Stomach (tissue), 19 donors: ENCODE measurements at places on chromosomes 6 and 20. TPM values are rescaled to one million over a fixed set of nuclear protein-coding genes. Genes with fewer than 3 reads are reported as not detected.

DNA sequence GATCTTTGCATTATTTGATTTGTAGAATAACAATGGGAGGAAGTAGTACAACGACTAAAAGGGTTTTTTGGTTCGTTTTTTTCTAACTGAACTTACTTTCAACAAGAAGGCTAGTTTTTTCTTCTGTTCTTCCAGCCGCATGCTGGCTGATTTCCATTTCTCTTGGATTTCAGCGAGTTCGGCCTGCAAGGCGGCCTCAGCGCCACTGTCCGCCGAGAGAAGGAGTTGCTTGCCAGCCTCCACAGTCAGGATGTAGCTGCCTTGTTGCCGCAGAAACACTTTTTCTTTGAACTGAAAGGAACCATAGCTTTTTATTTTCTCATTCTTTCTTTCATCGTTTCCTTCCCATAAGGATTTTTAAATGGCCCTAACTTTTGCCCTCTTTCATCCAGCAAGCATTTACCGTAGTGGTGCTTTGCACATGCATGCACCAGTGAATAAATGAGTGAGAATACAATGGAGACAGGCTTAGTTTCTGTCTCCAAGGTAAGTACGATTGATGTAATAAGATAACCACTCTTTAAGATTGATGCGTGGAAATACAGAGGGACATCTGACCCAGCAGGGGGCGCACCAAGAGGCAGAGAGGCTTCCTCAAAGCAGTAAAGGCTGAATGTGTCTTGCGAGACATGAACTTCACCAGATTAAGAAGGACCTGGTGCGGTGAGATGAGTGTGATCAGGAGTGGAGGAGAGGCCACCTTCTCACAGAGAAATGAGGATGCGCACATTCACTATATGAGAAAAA lies 398.8 kb downstream of the ESR1 start:
- DNase-seq: peak; percentile 28
- H3K4me3 ChIP-seq: no peak overlapping the region
- no peak overlapping the region for H3K27ac ChIP-seq
- no peaks in the 10 kb centered on the region for H3K4me1 ChIP-seq

DNA sequence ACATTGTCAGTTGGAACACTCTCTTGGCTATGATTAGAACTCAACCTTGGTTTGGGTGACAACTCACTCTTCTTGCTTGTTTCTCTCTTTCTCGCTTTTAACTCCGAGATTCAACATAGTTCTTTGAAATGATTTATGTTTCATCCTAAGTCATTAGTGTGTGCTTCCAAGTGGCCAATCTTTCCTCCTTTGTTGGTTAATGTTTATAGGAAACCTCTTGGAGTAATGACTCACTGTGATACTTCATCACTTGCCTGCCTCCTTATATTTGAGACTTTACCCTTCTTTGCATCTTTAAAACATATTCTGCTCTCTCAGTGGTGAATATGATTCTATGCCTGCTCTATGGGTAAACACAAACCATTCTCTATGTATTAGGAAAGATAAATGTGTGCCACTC lies 279.7 kb upstream of the FLRT3 start:
- DNase-seq: no peak
- no peak overlapping the region for H3K4me3 ChIP-seq
- H3K4me1 ChIP-seq: no peaks in the 10 kb centered on the region
- H3K36me3 ChIP-seq: no peaks in the 10 kb centered on the region

DNA sequence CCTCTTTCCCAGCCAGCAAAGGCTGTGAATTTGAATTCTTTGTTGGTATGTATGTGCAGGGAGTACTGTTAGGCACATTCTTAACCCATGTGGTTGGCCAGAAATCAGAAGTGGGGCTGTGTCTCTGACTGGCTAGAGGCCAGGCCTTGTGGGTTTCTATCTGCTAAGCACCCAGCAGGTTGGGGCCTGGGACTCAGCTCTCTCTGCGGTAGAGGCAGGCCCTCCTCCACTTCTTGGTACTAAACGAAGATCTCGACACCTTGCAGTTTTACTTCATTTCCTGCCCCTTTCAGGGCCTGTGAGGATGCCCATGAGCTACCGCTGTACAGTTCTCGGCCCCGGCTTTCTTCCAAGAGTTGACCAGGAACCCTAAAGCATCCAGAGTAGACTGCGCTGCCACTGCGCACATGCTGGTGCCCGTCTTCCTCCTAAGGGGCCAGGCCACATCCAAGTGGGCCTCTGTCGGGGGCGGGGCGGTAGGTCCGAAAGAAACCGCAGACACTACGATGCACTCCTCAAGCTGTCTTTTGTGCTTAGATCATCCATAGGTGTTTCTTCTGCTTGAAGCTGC lies 51.1 kb downstream of the TCP11 start:
- peaks cover 34% of the 10 kb centered on the region for H3K36me3 ChIP-seq
- peaks cover 68% of the 10 kb centered on the region for H3K4me1 ChIP-seq
- H3K27me3 ChIP-seq: no peaks in the 10 kb centered on the region
- no peak overlapping the region for H3K4me3 ChIP-seq
- H3K27ac ChIP-seq: peak overlapping the region; percentile 70

GRCh38 chr20:5160882-5161281 lies 34.1 kb downstream of the CDS2 start:
- no peaks in the 10 kb centered on the region for H3K27me3 ChIP-seq
- peaks cover 52% of the 10 kb centered on the region for H3K4me1 ChIP-seq
- H3K27ac ChIP-seq: no peak overlapping the region
- no peak overlapping the region for H3K4me3 ChIP-seq
- no peak for DNase-seq

GRCh38 chr6:10393544-10394225 lies 21.2 kb downstream of the TFAP2A start:
- DNase-seq: no peak
- H3K4me3 ChIP-seq: no peak overlapping the region
- H3K4me1 ChIP-seq: no peaks in the 10 kb centered on the region
- no peak overlapping the region for H3K27ac ChIP-seq

DNA sequence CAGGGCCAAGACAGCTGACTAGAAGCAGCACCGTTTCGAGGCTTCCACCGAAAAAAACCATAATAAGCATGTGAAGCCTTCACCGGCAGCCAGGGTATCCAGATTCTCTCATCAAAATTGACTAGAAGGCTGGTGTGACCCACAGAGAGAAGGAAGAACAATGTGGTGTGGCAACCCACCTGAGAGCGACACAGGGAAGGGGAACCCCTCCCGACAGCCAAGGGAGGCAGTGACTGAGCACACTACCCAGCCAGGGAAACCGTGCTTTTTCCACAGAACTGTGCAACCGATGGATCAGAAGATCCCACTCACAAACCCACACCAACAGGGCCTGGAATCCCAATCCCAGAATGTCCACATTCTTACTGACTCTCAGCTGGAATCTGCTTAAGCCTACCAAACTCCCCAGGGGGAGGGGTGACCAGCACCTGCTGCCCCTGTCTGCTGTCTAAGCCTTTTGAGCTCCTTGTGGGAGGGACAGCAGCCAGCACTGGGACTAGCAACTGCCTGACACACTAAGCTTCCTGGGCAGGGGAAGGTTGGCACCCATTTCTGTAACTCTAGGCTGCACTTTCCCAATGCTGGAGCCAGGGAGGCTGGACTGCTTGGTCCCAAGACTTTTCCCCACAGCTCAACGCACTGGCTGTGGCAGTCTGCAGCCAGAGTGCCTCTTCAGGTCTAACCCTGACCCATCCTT lies 231.9 kb upstream of the FAM83B start:
- H3K4me1 ChIP-seq: no peaks in the 10 kb centered on the region
- no peak for DNase-seq
- no peak overlapping the region for H3K27ac ChIP-seq
- H3K36me3 ChIP-seq: no peaks in the 10 kb centered on the region
- no peaks in the 10 kb centered on the region for H3K27me3 ChIP-seq
- H3K4me3 ChIP-seq: no peak overlapping the region

- H3K4me3 ChIP-seq: no peak overlapping the region
- peak; percentile 55 for DNase-seq
- peaks cover 22% of the 10 kb centered on the region for H3K36me3 ChIP-seq
- no peaks in the 10 kb centered on the region for H3K4me1 ChIP-seq
- H3K27me3 ChIP-seq: no peaks in the 10 kb centered on the region
These were observed 31.8 kb downstream of the PSMF1 start for GRCh38 chr20:1150218-1150617.

GRCh38 chr6:100657678-100658330 lies 193.1 kb upstream of the SIM1 start:
- H3K27ac ChIP-seq: no peak overlapping the region
- H3K27me3 ChIP-seq: no peaks in the 10 kb centered on the region
- H3K36me3 ChIP-seq: peaks cover 20% of the 10 kb centered on the region
- no peaks in the 10 kb centered on the region for H3K4me1 ChIP-seq

- no peak for DNase-seq
- H3K27ac ChIP-seq: no peak overlapping the region
- H3K4me1 ChIP-seq: no peaks in the 10 kb centered on the region
- no peak overlapping the region for H3K4me3 ChIP-seq
These were observed 45.6 kb downstream of the APCDD1L start for GRCh38 chr20:58469616-58470015.

NKX2-2 gene
- total RNA-seq: 0.18 TPM
